ENCODE measurements at places on chromosomes 1 and 21.

DNA sequence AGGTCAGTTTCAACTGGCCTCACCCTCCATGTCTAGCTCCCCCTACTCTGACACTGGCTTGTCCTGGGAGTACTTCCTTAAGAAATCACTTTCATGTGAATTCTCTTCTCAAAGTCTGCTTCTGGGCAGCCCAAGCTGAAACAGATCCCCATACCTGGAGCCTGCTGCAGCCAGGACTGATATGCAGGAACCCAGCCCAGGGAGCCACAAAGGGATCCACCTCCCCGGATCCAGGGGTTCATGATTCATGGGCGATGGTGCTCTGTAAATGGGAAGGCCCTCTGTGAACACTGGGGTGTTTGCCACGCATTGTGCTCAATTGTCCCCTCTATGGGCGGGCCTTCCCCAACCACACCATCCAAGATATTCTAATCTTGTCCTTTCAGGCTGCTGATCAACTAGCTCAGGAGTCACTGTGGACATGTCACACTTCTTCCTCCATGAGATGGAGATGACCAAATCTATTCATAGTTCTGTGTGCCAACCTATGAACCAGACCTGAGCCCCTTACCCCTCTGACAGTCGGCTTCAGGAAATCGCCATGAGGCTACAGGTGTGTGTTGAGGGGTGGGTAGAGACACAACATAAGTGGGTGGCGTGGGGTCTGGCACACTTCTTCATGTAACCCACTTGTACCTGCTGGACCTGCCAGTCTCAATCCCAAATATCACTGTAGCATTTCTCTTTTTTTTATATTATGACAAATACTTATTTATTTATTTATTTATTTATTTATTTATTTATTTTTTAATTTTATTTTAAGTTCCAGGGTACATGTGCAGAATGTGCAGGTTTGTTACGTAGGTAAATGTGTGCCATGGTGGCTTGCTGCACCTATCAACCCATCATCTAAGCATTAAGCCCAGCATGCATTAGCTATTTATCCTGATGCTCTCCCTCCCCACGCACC, 41.8 kb downstream of the RUNX3 start:
- no peak for DNase-seq

- DNase-seq = no peak
These were observed 99.0 kb upstream of the HNRNPU start for GRCh38 chr1:244963231-244963826.

GRCh38 chr1:236167578-236167977, 25.2 kb downstream of the GPR137B start:
- no peak for DNase-seq

DNA sequence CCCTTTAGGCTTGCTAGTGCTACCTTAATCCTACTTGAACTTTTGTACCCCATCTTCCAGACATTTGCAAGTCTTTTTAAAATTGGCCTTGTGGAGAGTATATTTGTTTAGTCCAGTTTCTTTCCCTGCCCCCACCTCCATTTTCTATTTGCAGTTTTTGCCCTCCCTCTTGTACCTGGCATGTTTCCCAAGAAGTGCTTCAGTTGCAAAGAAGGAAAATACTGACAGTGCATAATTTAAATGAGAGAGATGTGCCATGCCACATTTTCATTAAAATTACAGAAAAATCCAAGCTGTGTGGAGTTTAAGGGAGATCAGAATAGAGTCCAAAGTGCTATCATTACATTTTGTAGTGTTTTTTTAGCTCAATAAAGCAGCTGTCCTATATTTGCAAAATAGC, 150.0 kb upstream of the ADGRL2 start:
- no peak for DNase-seq

DNA sequence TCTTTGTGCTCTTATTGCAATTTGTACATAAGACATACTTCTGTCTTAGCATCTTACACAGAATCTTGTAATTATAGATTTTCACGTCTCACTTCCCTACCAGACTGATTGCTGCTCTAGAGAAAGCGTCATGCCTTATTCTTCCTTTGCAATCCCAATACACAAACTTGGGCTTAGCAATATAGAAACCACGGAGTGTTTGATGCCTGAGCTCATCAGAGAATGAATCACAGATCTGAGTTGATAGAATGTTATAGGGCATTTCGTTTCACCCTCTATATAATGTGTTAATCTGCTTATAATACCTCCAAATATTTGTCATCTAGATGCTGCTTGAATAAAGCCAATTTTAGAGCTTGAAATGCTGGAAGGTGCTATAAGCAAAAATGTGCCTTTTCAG, 6.6 kb downstream of the FMO1 start:
- no peak for DNase-seq

DNA sequence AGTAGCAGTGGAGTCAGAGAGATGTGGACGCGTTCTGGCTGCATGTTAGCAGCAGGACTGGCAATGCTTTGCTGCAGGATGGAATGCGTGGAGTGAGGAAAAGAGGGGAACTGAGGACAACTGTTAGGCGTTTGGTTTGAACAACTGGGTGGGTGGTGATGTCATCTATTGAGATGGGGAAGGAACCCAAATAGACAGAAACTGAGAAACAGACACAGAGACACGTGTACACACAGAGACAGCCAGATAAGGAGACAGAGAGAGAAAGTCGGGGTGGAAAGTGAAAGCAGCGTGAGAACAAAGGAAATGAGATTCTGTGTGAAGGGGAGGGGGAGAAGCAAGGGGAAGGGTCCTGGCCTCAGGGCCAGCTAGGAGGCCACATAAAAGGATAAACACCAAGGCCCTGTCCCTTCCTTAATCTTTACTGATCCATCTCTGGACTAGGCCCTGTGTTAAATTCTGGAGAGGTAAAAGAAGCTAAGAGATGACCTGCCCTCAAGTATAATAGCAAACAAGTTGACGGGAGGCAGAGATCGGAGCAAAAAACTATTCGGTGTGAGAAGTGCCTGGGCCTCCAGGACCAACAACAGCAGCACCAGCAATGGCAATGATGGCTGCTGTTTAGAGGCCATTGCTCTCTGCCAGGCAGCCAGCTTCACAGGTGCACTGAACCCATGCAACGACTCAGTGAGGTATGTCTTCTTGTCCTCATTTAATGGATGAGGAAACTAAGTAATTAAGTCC, 31.6 kb downstream of the VWA5B1 start:
- no peak for DNase-seq

GRCh38 chr1:43258370-43258769, 11.4 kb upstream of the TMEM125 start:
- no peak for DNase-seq

- no peak for DNase-seq
These were observed 317.2 kb upstream of the DEPDC1 start for GRCh38 chr1:68814067-68814466.

DNA sequence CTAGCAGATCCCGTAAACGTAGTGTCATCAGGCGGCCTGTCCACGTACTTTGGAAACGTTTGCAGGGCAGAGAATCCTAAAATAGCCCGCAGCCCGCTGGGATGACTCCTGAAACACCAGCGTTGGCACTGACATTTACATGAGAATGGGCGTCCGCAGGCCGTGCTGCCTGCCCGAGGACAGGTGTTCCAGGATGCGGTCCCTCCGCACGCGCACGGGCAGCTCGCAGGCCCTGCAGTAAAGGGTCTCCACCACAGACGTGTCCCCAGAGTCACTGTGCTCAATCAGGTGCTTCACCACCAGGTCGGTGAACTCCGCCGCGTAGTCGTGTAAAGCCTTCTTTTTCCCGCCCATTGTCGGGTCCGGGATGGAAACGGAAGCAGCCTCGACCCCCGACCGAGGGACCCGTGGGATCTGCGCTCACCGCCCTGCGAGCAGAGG, 5.8 kb upstream of the CCDC27 start:
- DNase-seq = no peak

DNA sequence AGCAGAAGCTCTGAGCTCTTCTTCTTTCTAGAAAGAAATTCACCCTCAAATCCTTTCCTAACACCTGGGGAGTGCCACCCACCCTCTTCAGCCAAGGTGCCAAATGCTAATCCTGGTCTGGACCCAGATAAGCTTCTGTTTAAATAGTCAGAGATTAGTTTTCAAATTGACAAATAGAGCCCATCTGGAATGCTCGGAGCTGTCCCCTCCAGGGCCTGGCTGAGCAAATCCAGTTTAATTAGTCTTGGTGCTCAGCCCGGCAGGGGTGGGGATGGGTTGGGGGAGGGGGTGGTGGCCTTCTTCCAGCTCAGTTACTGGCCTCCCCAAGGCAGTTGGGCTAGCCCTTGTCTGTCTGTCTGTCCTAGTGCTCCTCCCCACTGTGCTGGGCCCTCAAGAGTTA, 269.5 kb downstream of the GRIK3 start:
- no peak for DNase-seq

- no peak for DNase-seq
These were observed 2.5 kb downstream of the PRDX6 start for GRCh38 chr1:173479649-173480048.

DNA sequence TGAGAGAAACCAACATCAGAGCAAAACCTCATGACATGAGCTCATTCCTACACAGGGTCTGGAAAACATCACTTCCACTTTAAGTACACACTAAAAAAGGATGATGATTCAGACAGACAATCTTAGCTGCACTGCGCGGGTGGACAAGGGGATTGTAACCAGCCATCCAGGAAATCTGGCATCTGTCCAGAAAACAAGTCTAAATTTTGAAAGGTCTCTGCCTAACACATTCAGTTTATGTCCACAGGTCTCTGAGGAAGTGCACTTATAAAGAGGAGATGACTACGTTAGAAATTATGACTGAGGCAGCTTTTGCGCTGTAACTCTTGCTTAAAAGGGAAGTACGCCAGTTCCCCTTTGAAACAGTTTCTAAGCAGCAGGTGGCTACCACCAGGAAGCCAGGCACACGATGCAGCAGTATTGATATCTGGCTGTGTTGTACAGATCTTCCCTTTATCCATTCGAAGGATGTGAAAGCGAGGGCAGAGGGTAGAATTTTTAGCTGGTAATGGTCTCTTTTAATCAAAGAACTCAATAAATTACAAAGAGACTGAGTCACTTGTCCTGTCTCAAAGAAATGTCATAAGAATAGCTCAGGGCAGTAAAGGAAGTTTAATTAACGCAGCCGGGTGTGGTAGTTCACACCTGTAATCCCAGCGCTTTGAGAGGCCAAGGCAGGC, 128.0 kb downstream of the SETD4 start:
- peak; percentile 59 for DNase-seq

GRCh38 chr1:25548601-25549000, 5.2 kb downstream of the LDLRAP1 start:
- no peak for DNase-seq

- no peak for DNase-seq
These were observed 115.4 kb downstream of the BCAR3 start for GRCh38 chr1:93566227-93566626.

- DNase-seq = no peak
These were observed 184.6 kb upstream of the DUSP10 start for GRCh38 chr1:221926441-221926840.

- DNase-seq = no peak
These were observed 54.7 kb downstream of the CCDC18 start for GRCh38 chr1:93235261-93235660.

DNA sequence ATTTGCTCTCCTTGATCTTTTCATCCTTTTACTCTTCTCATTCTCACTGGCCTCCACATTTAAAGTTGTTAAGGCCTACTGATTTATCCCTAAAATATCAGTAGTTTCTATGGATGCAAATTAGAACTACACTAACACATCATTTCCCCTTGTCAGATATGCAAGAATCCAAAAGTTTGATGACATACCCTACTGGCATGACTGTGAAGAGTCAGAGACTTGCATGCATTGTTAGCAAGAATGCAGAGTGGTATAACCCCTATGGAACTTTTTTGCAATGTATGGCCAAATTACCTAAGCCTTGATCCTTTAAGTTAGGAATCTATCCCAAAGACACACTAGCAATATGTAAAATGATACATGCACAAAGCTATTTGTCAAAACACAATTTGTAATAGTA, 23.6 kb upstream of the HIVEP3 start:
- no peak for DNase-seq

GRCh38 chr1:237327061-237327460, 285.1 kb downstream of the RYR2 start:
- no peak for DNase-seq

DNA sequence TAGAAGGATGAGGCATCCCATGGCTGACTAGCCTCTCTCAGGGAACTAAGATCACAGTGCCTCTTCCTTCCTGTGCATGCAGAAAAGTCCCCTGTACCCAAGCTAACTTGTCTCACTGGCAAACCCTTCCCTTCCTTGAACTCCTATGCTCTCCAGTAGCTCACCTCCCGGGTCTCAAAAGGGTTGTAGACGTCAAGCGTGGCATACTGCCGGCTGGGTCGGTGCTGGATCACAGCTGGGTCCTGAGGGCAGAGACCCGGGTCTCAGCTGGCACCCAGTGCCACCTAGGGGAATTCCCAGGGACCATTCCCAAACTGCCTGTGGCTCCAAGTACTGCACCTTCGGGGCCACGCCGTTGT, 688 bp downstream of the SCAMP3 start:
- no peak for DNase-seq

DNA sequence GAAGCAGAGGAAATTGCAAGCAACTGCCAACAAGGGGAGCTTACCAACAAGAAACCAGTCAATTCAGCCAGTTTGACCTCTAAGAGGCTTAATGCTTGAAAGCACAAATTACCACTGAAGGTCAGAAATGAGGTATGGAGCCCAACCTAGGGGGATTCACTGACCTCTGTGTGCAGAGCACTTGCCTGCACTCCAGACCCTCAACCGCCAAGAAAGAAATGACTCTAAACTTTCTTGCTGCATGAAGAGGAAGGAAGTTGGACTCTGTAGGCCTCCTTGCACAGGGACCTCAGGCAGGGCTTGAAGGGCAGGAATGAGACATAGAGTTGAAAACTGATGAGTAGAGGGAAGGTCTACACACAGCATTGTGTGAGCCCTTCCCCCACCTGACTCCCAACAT, 10.0 kb downstream of the ARMH1 start:
- DNase-seq = no peak

GRCh38 chr1:180029524-180030135, 75.0 kb downstream of the CEP350 start:
- no peak for DNase-seq

- no peak for DNase-seq
These were observed 191.7 kb downstream of the HS2ST1 start for GRCh38 chr1:87106144-87106543.

DNA sequence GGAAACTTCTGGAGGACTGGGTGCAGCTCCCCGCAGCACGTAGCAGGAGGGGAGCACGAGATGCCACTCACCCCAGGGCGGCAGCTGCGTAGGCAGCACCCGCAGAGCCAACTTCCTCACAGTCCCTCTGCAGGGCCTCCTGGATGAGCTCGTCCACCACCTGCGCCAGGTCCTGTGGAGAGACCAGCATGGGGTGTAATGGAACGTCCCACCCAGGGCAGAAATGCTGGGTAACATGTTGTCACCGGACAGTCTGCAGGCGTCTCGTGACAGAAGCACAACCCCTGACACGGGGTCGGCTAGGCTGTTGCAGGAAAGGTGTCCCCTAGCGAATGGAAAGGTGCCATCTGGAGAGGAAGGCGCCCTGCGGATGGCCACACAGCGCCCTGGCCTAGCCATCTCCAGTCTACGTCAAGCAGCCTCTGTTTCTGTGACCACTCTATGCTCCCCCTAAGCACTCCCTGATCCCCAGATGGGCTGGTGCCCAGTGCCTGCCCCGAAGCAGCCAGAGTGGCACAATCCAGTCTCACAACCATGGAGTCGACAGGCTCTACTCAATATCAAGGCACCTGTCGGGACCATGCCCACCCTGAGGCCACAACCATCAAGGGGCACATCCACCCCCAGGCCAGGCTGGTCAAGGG, 21.2 kb downstream of the MCM3AP start:
- DNase-seq = no peak

- no peak for DNase-seq
These were observed 59.6 kb downstream of the SDCCAG8 start for GRCh38 chr1:243315455-243315854.

GRCh38 chr1:172268237-172268636, 152.2 kb upstream of the C1orf105 start:
- no peak for DNase-seq

Data from femur (tissue), 1 donor.